ENCODE measurements at places on chromosomes 3 and 15.
A peak's percentile ranks its signal among the peaks of the same experiment; 100 is the strongest.

DNA sequence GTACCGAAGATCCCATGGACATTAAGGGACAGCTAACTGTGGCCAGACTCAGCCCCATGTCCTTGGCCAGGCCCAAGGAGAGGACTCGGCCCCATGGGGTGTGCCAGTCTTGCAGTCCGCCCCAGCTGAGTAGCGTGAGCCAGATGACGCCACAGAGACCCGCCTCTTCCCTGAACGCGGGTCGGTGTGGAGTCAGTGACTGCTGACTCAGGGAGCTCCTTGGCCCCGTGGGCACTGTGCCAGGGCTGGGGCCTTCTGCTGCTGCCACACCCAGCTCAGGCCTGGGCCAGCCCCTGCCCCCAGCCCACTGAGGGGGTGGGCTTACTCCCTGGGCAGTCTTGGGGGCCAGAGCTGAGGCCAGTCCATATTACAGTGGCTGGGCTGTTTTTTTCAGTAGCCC lies 52.8 kb downstream of the PLXNA1 start:
- DNase-seq: no peak

DNA sequence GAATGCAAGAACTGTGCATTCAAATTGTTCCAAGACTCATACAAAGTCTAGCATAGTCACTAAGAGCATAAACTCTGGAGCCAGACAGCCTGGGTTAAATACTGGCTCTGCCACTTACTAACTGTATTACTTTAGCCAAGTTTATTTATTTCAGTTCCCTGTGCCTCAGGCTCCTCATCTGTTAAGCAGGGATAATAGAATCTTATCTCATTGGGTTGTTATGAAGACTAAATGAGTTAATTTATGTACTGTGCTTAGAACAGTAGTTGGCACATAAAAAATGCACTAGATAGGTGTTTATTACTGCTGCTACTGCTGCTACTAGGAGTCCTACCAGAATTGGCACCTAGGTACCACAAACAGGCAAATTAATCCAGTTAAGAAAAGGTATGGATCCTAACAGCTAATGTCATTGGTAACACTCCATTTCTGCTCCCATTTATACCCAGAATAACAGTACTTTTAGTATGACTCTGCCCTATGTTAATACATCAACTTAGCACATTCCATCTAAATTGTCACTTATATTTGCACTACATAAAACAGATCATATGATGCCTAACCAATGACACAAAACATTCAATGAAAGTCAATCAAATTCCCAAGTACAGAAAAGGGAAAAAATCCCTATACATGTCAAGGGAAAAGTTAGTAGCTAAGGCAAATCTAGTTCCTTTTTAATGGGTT lies 45.7 kb downstream of the GSK3B start:
- no peak for DNase-seq

- DNase-seq: no peak
Measured at GRCh38 chr15:75731248-75732151, 18.9 kb upstream of the CSPG4 start.

DNA sequence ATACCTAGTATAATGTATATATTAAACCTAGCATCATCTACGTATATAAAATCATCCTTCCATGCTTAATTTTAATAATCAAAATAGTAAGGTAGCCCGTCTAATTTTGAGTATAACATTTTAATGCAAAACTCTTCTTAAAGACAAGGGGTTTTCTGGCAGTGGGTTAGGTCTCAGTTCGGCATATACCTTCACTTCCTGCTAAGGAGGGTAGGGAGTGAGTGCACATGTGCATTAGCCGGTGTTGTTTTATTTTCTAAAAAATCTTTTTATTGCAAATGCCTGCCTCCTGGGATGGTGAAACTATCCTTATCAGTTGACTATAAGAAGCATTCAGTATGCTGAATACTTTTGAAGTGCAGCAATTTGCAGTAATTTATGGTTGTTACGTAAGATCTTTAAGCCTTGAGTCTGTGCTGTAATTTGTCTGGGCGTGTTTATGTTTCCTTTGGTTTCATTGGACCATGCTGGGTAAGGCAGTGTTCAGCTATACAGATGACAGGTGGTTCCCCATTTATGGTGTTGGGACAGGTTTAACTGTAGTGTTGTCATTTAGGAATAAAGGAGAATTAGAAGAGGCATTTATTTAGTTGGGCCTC lies 11.7 kb downstream of the ARHGEF26 start:
- DNase-seq: no peak

DNA sequence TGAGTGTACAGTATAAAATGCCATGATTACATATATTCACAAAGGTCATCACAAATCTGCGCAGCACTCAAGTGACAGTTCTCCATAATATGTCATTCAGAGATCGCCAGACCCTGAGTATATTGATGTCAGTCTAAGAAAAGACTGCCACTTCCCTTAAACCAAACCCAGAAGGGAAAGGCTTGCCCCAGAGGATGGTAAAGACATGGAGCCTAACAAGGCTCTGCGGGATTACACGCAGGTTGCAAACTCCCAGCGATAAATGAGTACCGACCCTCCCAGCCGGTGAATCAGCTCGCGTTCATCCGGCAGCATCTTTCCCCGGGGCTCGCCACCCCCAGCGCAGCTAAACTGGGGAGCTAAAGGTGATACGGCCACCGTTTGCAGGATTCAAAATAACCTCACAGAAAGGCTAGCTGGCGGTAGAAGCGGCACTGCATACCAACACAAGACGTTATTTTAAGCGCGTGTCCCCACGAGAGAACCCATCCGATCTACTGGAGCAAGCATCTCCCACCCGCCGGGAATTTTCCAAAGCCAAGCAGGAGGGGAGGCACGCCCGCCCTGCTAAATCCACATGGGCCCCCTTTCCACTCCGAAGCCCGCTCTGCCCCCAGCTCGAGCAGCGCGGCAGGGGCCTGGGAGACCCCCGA lies 643 bp downstream of the MYO5A start:
- DNase-seq: peak; percentile 30

- no peak for DNase-seq
Measured at GRCh38 chr3:48662753-48663488, at the start of gene CELSR3. TSS of gene CELSR3 (minus strand) at chr3:48662886. CDS start at chr3:48662634, 252 bp downstream.

- no peak for DNase-seq
Measured at GRCh38 chr15:66894986-66895780, 170.2 kb upstream of the SMAD3 start.

GRCh38 chr3:184914628-184915027 lies 102.7 kb downstream of the VPS8 start:
- no peak for DNase-seq

- DNase-seq: no peak
Measured at GRCh38 chr15:36256404-36256807, 323.0 kb upstream of the CDIN1 start.

- no peak for DNase-seq
Measured at GRCh38 chr3:65939184-65939583, 99.5 kb downstream of the MAGI1 start.

DNA sequence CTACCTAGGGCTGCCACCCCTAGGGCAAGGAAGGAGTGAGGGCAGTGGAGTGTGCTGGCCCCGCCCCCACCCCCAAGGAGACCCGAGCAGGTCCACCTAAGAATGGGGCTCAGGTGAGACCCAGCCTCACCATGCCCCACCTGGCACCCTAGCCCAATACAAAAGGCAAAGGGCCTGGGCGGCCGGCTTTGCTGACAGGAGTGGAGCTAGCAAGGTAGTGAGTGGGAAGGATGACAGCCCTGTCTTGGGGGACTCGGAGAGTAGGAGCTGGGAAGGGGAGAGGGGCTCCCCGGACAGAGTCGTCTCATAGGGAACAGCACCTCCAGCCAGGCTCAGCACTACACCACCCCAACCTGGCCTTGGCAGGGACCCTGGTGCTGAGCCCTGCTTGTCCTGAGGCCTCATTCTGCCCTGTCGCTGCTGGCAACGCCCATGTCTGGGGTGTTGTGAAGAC lies 12.1 kb downstream of the C15orf39 start:
- DNase-seq: no peak

DNA sequence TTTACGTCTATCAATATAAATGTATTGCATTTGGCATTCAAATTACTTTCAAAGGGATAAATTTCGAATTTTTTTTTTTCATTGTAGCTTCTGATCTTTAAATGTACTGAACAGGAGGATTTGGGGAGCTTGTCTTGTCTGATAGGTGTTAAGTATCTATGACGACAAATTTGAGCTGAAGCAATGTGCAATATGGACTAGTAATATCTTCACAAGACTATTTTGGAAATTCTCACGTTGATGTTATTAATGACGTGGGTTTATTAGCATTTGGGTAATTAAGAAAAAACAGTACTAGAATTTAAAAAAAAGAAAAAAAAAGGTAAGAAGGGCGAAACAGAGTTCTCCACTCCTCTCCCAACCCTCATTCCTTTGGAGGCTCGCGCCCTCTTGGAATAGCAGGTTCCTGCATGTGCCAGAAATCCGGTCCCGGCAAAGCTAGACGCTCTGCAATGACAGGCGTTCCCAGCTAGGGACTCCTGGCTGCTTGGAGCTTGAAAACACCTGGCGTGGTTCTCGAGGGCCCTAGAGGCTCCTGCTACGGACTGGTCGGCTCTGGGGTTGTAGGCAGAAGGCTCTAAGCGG lies 648 bp upstream of the P2RY1 start:
- no peak for DNase-seq

DNA sequence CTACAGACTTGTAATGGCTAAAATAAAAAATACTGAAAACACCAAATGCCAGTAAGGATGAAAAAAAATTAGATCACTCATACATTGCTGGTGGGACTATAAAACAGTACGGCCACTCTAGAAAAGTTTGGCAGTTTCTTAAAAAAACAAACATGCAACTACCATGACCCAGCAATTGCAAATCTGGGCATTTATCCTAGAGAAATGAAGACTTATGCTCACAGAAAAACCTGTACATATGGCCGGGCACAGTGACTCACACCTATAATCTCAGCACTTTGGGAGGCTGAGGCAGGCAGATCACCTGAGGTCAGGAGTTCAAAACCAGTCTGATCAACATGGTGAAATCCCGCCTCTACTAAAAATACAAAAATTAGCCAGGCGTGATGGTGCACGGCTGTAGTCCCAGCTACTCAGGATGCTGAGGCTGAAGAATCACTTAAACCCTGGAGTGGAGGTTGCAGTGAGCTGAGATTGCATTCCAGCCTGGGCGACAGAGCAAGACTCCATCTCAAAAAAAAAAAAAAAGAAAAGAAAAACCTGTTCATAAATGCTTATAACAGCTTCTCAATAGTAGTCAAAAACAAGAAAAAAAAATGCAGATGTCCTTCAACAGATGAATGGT lies 5.6 kb downstream of the TP53BP1 start:
- DNase-seq: no peak

DNA sequence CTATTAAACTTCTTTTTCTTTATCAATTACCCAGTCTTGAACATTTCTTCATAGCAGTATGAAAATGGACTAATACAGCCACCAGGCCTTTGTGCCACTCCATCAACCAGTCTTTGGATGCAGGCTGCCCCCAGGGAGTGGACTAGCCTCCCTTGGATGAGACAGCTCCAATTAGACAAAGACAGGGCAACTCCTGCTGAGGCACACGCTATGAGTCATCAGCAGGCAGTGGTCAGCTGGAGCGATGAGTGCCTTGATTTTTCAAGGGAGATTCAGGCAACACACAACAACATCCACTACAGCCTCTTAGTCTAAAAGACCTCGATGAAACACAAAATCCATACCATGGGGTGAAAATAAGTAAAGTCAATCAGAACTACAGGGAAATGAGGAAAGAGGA lies 160.1 kb downstream of the ARRDC4 start:
- no peak for DNase-seq

DNA sequence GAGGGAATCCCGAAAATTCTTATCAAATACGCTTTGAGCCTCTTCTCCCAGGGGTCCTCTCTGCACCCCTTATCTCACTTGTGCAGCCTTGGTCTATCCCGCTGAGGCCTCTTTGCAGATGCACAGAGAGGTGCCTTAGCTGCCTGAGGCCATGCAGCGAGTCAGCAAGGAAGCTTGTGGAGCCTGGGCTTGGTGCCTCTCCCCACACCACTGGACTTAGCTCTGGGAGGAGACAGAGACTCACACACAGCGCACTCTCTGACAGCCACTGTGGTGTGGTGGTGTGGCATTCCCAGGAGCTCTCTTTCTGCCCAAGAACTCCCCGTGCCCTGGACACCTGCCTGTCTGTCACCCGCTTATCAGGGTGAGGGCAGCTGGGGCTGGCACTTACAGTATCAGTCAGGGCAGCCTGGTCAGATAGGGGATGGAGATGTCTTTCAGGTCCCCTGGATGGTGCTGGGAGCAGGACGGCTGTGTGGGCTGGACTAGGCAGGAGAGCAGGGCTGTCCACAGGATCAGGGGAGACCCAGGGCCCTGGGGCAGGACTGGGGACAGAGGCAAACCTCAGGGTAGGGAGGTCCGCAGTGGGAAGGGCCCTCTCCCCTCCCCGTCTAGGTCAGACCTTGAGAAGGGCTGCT lies 10.2 kb upstream of the LINGO1 start:
- no peak for DNase-seq

- DNase-seq: no peak
Measured at GRCh38 chr3:102059145-102059943, 210.0 kb downstream of the NFKBIZ start.

DNA sequence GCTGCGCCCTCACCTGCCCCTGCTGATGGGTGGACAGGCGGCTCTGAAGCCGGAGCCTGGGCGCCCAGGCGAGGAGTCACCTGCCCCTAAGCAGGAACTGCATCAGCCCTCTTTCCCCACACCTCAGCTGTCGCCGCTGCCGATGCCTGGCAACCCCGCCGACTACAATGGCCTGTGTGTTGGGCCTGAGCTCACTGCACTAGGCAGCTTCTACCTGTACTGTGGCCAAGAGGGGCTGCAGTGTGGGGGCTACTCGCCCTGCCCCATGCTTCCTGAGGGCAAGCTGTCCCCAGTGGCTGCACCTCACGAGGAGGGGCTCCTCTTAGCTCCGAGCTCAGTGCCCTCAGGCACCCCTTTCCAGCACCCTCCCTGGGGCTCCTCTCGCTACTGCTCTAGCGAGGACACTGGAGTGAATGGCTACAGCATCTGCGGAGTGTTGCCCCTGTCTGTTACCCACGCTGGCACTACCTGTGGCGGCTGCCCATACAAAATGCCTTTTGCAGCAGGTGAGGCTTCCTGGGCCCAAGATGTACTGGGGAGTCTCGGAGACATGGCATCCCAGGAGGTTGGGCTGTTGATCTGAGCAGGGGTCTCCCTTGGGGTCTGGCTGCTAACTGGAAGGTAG lies 11.3 kb upstream of the CHST14 start:
- no peak for DNase-seq

DNA sequence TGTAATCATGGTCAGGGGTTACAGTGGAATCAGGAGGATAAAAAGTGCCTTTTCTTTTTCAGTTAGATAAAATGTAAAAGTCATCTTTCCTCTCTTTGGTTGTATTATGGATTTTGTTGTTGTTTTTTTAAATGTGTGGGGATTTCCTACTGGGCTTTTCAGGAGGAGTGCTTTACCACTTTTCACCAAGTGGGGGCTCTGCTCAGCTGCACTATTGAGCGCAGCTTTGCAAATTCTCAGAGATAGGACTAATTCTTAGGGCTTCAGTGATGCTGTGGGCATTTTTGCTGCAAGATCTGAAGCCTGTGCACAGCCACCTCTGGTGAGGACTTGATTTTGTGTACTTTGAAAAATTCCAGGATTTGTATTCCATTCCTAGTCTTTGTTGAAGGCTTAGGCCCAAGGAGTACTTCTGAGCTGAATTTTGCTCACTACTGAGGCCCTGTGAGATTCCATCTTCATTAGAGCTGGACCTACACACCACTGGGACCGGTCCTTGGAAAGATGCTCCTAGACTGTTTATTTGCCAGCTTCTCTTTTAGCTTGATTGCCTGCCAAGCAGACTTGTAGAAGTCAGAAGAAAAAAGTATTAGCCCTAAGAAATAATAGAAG lies 7.5 kb downstream of the GNB5 start:
- DNase-seq: no peak

- DNase-seq: no peak
Measured at GRCh38 chr3:185317674-185318073, 45.3 kb upstream of the MAP3K13 start.
